ENCODE measurements at places on chromosomes 16 and 17. TPM values are rescaled to one million over a fixed set of nuclear protein-coding genes. Genes with fewer than 3 reads are reported as not detected.

DNA sequence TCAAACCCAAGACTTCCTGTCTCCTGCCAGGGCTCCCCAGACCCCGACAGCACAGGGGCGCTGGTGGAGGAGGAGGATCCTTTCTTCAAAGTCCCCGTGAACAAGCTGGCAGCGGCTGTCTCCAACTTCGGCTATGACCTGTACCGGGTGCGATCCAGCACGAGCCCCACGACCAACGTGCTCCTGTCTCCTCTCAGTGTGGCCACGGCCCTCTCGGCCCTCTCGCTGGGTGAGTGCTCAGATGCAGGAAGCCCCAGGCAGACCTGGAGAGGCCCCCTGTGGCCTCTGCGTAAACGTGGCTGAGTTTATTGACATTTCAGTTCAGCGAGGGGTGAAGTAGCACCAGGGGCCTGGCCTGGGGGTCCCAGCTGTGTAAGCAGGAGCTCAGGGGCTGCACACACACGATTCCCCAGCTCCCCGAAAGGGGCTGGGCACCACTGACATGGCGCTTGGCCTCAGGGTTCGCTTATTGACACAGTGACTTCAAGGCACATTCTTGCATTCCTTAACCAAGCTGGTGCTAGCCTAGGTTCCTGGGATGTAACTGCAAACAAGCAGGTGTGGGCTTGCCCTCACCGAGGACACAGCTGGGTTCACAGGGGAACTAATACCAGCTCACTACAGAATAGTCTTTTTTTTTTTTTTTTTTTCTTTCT, 8.1 kb downstream of the SERPINF1 start:
- peak overlapping the region; percentile 92 for H3K27ac ChIP-seq
- no peak overlapping the region for H3K4me3 ChIP-seq
- peaks cover 3% of the 10 kb centered on the region for H3K4me1 ChIP-seq
- no peaks in the 10 kb centered on the region for H3K27me3 ChIP-seq
- H3K36me3 ChIP-seq = no peaks in the 10 kb centered on the region

DNA sequence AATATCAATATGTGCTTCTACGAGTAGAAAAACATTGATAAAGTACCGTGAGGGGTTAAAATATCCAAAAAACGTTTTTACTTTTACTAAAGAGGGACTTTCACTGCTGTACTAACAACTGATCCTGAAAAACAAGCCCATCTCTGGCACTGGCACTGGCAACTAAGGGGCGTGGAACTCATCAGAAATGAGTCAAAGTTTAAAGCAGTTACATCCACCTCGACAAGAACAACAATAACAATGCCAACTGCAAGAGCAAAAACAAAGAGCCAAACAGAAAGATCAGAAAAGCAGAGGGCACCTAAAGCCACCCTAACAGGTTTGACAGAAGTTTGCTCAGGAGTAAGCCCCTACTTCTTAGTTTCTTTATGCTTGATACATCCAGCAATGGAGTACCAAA, 13.1 kb downstream of the MBTPS1 start:
- H3K4me1 ChIP-seq = no peaks in the 10 kb centered on the region
- no peaks in the 10 kb centered on the region for H3K27me3 ChIP-seq
- H3K36me3 ChIP-seq = no peaks in the 10 kb centered on the region
- DNase-seq = no peak

GRCh38 chr16:69194488-69194887, 7.5 kb downstream of the SNTB2 start:
- no peaks in the 10 kb centered on the region for H3K36me3 ChIP-seq
- no peaks in the 10 kb centered on the region for H3K27me3 ChIP-seq
- H3K27ac ChIP-seq = no peak overlapping the region

DNA sequence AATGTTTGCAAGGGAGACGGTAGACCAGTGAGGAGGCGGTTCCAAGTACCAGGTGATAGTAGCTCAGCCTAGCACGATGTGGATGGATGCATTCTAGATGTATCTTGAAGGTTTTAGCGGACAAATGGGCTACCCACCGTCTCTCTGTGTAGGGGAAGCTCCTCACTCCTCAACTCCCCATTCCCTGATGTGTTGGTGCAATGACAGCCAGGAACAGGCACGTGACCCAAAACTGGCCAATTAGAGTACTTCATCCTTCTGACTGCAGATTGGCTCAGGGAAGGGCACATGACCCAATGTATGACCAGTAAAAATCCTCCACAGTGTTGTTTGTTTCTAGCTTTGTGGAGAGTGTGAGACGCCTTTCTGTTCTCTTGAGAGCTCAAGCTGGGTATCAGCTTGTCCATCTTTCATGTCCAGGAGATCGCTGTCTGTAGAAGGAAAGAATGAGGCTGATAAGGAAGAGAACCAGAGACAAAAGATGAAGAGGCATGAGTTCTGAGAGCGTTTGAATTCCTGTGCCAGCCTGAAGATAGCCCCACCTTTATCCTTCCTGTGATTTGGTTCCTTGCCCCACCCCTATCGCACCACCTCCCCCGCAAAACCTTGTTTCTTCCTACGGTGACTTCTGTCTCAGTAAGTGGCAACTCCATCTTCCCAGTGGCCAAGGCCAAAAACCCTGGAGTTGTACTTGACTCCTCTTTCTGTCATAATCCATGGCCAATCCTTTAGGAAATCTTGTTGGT, 2.3 kb upstream of the BORCS6 start:
- no peaks in the 10 kb centered on the region for H3K27me3 ChIP-seq
- no peaks in the 10 kb centered on the region for H3K36me3 ChIP-seq
- no peaks in the 10 kb centered on the region for H3K4me1 ChIP-seq
- peak overlapping the region; percentile 58 for H3K4me3 ChIP-seq

DNA sequence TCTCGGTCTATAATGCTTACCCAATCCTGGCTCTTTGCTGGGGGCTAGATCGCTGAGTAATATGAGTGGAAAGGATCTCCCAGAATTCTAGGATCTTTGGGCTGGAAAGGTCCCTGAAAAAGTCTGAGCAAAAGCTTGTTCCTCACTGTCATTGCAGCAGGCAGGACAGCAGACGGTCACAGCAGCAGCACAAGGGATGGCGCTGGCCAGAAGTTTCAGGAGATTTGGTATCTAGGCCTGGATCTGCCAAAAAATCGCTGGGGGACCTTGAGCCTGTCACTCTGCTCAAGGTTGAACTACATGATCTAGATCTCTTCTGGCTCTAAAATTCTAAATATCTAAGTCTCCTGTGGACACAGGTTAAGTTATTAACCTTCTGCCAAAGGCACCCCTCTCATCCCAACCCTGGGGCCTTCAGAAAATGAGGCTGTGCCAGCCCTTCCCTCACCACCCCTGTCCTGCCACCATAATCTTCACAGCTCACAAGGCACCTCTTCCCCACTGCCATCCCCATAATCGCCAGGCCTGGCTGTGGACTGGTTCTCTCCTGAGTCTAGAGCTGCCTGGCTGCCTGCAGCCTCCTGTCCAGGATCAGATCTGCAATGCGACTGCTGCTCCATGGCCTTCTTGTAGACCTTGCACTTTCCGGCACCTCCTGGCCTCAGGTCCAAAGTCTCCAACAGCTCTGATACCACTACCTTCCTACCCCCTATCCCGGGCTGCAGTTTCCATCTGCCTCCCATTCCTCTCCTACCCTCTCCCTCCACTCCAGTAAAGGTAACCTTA, 10.2 kb downstream of the MYO18A start:
- H3K36me3 ChIP-seq = no peaks in the 10 kb centered on the region
- DNase-seq = no peak
- no peaks in the 10 kb centered on the region for H3K4me1 ChIP-seq
- H3K27ac ChIP-seq = no peak overlapping the region
- H3K27me3 ChIP-seq = no peaks in the 10 kb centered on the region

- H3K4me3 ChIP-seq = no peak overlapping the region
- no peaks in the 10 kb centered on the region for H3K36me3 ChIP-seq
- no peaks in the 10 kb centered on the region for H3K27me3 ChIP-seq
- no peak for DNase-seq
Measured at GRCh38 chr16:49437344-49437743, 63.7 kb downstream of the C16orf78 start.

- H3K4me1 ChIP-seq = peaks cover 3% of the 10 kb centered on the region
- H3K4me3 ChIP-seq = no peak overlapping the region
- peak overlapping the region; percentile 83 for H3K27ac ChIP-seq
- DNase-seq = no peak
- H3K27me3 ChIP-seq = no peaks in the 10 kb centered on the region
Measured at GRCh38 chr16:4051591-4051990, 64.7 kb downstream of the ADCY9 start.

DNA sequence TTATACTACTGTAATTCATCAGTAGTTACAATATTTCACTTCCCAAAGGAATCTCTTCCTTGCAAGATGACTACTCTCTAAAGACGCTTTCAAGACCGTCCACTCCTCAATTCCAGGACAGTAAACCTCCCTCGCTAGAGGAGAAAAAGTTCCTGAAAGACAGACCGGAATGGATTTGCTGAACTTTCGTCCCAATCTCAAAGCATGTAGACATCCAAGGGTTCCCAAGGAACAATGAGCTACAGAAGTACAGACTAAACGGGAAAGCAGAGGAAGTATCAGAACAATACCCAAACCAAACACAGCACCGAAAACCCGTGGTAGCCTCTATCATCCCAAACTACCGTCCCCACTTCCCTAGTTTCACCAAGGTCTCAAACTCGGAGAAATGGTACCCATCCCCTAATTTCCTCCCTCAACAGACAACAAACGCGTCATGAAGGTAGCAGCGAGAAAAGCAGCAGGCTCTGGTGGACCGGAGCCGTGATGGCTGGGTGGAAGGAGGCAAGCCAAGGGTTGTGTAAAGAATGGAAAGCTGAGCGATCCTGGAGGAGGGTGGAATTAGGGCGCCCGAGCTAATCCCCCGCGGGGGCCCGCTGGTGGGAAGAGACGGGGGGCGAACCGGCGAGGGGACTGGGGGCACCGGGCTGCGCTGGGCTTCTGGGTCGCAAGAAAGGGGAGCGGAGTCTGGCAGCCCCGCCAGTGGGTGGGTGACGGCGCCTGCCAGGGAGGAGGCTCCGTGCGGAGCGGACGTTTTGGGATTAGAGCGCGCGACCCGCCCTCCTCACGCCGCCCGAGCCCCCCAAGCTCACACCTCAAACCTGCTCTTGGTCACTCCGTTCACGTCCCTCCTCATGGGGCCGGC, 647 bp downstream of the FBXL20 start:
- peak overlapping the region; percentile 93 for H3K27ac ChIP-seq
- no peaks in the 10 kb centered on the region for H3K27me3 ChIP-seq

- H3K36me3 ChIP-seq = no peaks in the 10 kb centered on the region
- no peaks in the 10 kb centered on the region for H3K4me1 ChIP-seq
- H3K4me3 ChIP-seq = no peak overlapping the region
- DNase-seq = peak; percentile 43
- no peaks in the 10 kb centered on the region for H3K27me3 ChIP-seq
Measured at GRCh38 chr17:65472666-65473309, 88.7 kb downstream of the AXIN2 start.

CHAD gene
- total RNA-seq = not detected

GINS2 gene
- 0.66 TPM for total RNA-seq

CCNF gene
- total RNA-seq = 1.6 TPM

SLC7A6OS gene
- total RNA-seq = 16.4 TPM

IGSF6 gene
- total RNA-seq = 6.7 TPM

EVI2A gene
- 4.3 TPM for total RNA-seq

GPRC5B gene
- 26.6 TPM for total RNA-seq

NOXO1 gene
- 0.88 TPM for total RNA-seq

IRF8 gene
- 121 TPM for total RNA-seq

MYO15A gene
- total RNA-seq = 1.2 TPM

KLHL10 gene
- total RNA-seq = not detected

Data from breast epithelium (tissue), 4 donors.